HT1080 (cell line): ENCODE measurements at places on chromosomes 2 and 18. TPM values are rescaled to one million over a fixed set of nuclear protein-coding genes. Genes with fewer than 3 reads are reported as not detected.

ANKRD62 gene
- 0.03 and 0.10 TPM in 2 replicates for total RNA-seq

DNA sequence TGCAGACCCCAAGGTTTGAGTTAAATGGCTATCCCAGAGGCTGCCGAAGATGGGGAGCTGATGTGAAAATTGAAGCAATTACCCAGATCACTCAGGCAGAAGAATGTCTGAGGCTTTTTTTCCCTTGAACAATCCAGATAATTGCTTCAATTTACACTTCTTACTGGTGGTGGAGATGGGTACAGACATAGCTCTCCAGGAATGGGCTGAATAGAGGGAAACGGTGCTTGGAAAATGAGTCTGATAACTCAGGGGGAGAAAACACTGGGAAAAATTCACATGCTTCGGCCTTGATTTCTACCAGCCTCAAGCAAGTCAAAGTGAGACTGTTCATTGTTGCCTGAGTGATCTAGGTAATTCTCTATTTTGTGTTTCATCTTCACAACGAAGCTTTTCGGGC, 9.5 kb upstream of the KIF5C start:
- DNase-seq, result no peak

GRCh38 chr2:143841935-143842334, 678.0 kb downstream of the ZEB2 start:
- no peak for DNase-seq

SNTG2 gene
- total RNA-seq, result not detected in 2 replicates

DNA sequence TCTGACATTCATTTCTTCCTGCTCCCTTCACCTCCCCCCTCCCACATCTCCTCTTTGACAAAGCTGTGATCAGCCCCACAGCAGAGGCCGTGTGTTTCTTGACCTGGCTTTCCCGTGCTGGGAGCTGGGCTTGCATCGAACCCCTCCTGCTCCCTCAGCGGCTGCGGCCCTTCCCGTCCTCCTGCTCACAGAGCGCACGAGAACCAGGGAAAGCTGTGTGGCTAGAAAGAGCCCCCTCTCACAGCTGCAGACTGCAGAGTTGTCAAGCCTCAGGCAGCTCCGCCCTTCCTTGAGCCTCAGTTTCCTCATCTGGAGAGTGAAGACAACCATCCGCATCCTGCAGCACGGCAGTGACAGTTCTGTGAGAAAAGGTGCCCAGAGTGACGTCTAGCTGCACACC, 65.7 kb upstream of the GLI2 start:
- DNase-seq, result no peak

- DNase-seq, result no peak
Measured at GRCh38 chr2:167758292-167758691, 489.1 kb downstream of the STK39 start.

DNA sequence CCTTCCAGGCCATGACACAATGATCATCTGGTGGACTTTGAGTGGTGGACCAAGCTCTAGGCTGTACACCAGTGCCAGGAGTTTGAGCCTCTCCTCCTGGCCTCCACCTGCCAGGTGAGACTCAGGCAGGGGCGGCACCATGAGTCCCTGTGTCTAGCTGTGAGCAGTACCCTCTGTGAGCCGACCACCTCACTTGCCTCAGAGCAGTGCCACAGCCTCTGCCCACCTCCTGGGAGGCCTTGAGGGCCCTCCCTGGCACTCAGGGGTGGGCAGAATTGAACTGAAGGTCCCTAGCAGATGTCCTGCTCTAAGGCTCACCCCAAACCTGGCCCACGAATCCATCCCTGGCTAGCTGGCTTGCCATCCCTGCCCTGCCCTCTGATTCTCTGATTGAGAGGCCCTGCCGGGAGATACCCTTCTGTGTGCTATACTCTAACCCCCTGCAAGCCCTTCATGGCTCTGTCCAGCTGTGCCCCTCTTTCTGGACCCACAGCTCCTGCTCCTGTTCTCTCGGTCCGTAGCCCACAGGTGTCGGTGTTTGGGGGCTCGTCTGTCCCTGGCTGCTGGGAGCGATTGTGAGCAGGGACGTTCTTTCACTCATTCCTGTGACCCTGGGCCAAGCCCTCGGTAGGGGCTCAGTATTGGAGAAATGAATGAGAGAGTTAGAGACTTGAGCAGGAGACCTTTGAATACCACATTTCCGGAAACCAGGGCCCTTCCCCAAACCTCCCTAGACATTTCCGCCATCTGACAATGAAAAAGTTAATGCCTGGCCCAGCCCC, 70.0 kb downstream of the INHBB start:
- no peak for DNase-seq

ZNF385B gene
- total RNA-seq, result 1.4 and 3.2 TPM in 2 replicates

IL18R1 gene
- 0.51 and 0.80 TPM in 2 replicates for total RNA-seq

GRCh38 chr2:74373221-74373676, 6.9 kb downstream of the DCTN1 start:
- no peak for DNase-seq

SLC14A1 gene
- 37.6 and 44.9 TPM in 2 replicates for total RNA-seq

- no peak for DNase-seq
Measured at GRCh38 chr2:149005471-149006077, 32.9 kb upstream of the LYPD6B start.

- DNase-seq, result no peak
Measured at GRCh38 chr2:97961534-97961933, 34.2 kb downstream of the TMEM131 start.

GRCh38 chr2:120520929-120521912, 175.3 kb downstream of the INHBB start:
- peak; percentile 21 for DNase-seq

C2orf72 gene
- total RNA-seq, result 0.43 and 3.0 TPM in 2 replicates

GRCh38 chr18:76472829-76473228, 22.2 kb downstream of the ZNF516 start:
- no peak for DNase-seq

DNA sequence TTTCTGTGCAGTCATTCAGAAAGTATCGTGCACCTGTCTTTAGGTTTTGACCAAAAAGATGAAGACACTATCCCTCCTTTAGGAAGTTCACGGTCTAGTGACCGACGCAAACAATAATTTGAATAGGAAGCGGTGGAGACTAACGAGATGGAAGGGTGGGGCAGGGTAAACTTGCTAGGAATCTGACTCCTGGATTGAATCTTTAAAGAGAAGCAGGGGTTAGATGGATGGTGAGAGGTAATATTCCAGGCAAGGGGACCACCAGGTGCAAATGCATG, 651 bp upstream of the TXNL1 start:
- no peak for DNase-seq

GRCh38 chr18:31354990-31355389, 21.6 kb upstream of the DSG4 start:
- no peak for DNase-seq

ABHD1 gene
- not detected in 2 replicates for total RNA-seq

- DNase-seq, result peak; percentile 2
Measured at GRCh38 chr2:214450118-214450894, 39.5 kb downstream of the VWC2L start.

ONECUT2 gene
- total RNA-seq, result 0.03 and 0.08 TPM in 2 replicates

NEUROD1 gene
- not detected in 2 replicates for total RNA-seq

VWA3B gene
- total RNA-seq, result not detected in 2 replicates

- no peak for DNase-seq
Measured at GRCh38 chr2:66523990-66524389, 89.1 kb downstream of the MEIS1 start.

GRCh38 chr18:42100911-42101310, 145.9 kb downstream of the PIK3C3 start:
- no peak for DNase-seq

- DNase-seq, result no peak
Measured at GRCh38 chr2:136118819-136119716, 1.1 kb upstream of the CXCR4 start.

GRCh38 chr2:104406261-104406726, 447.6 kb upstream of the POU3F3 start:
- DNase-seq, result no peak

TACR1 gene
- total RNA-seq, result not detected in 2 replicates

DNA sequence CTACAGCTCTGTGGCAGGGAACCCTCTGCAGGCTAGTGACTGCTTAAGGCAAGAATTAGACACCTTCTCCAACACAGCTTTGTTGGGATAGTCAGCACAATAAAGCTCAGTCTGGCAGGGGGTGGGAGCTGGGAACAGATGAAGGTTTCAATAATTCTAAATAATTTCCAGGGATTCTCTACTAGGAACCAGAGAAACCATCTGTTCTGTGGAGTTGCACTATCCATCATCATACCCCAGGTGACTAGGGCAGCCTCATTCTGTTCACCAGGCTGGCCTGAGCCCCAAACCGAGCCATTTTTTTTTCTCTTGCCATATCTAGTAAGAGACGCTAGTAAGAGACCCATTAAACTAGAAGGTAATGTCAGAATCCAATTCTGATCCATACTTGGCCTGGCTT, 35.8 kb upstream of the CYP26B1 start:
- DNase-seq, result no peak

- DNase-seq, result peak; percentile 6
Measured at GRCh38 chr2:133063775-133064174, 393.8 kb upstream of the LYPD1 start.

- DNase-seq, result no peak
Measured at GRCh38 chr2:231936491-231936890, 10.3 kb upstream of the NPPC start.
